CD4-positive, alpha-beta T cell treated with Interleukin-6 at 100 ng/mL for 8 hours (primary cell): ENCODE measurements at places on chromosomes 3 and 15.

GRCh38 chr3:42960282-42960681 lies 18.8 kb upstream of the GASK1A start:
- DNase-seq: no peak

- DNase-seq: no peak
These were observed 6.6 kb upstream of the ATP11B start for GRCh38 chr3:182786564-182787196.

- no peak for DNase-seq
These were observed 31.2 kb upstream of the SRGAP3 start for GRCh38 chr3:9280451-9281219.

DNA sequence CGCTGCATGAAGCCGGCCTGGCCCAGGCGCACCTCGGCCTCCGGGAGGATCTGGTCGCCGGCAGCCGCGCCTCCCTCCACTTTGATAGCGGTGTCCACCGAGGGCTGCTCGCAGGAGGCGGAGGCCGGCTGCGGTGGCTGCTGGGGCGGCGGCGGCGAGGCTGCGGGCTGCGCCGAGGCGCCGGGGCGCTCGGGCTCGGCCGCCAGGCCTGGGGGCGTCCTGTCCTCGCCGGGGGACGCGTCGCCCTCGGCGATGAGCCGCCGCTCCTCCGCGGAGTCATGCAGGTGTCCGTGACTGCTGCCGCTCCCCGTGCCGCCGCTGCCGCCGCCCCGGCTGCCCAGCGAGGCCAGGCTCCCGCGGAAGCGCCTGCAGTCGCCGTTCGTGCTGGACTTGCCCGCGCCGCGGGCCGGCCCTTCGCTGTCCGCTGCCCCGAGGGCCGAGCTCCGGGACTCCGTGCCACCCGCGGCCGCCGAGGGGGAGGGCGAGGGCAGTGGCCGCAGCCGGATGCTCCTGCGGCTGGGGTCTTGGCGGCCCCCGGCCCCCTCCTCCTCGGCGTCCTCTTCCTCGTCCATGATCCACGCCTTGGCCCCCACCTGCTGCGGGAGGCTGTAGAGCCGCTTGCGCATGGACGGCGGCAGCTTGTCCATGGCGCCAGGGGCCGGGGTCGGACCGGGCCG lies 996 bp downstream of the HCN4 start:
- no peak for DNase-seq

DNA sequence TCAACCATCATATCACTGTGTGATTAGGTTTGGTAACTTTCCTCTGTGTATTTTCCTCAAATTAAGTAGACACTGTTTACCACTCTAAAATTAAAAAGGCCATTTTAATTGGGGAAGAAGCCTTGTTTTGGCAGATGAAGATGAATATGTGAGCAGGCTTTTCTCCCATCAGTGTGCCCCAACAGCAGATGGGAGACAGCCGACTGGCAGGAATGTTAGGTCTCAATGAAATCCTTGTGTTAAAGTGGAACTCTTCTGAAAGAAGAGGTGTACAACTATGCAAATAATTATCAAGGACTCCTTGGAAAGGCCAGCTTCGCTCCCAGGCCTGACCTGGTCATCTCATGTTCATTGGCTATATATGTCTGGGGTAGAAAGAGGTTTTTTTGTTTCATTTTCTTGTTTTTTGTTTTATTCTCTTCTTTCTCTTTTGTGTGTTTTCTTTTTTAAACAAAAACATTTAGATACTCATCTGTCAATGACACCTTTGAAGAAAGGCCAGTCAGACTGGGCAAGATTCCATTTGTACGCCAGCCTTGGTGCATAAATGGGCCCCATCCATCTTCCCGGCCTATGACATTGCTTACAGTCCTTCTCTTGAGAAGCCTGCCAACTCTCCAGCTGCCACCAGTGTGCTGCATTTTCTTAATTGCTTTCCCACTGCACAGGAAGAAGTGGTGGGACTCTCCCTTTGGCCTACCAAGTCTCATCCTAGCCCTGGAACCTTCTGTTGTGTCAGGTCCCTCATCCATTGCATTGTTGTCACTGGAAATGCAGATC lies 25.8 kb downstream of the LRTM1 start:
- DNase-seq: no peak

DNA sequence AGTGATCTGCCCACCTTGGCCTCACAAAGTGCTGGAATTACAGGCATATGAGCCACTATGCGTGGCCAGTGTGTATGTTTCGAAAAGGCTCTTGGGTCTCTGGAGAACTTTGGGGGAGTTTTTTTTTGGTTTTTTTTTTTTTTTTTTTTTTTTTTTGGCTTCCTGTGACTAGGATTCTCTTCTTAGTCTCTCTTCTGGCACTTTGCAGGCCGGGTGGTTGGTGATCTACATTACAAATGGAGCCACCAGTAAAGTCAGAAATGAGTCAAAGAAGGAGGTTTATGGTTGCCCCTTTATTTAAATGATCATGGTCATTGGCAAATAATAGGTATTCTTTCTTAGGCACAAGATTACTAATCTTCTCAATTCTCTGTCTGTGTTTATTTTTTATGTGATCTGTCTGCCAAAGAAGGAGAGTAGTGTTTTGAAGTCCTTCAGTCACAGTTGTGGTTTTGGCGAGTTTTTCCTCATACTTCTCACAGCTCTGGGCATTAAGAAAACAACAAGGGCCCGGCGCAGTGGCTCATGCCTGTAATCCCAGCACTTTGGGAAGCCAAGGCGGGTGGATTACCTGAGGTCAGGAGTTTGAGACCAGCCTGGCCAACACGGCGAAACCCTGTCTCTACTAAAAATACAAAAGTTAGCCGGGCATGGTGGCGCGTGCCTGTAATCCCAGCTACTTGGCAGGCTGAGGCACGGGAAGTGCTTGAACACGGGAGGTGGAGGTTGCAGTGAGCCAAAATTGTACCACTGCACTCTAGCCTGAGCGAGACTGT lies 38.3 kb downstream of the PDE8A start:
- DNase-seq: no peak

DNA sequence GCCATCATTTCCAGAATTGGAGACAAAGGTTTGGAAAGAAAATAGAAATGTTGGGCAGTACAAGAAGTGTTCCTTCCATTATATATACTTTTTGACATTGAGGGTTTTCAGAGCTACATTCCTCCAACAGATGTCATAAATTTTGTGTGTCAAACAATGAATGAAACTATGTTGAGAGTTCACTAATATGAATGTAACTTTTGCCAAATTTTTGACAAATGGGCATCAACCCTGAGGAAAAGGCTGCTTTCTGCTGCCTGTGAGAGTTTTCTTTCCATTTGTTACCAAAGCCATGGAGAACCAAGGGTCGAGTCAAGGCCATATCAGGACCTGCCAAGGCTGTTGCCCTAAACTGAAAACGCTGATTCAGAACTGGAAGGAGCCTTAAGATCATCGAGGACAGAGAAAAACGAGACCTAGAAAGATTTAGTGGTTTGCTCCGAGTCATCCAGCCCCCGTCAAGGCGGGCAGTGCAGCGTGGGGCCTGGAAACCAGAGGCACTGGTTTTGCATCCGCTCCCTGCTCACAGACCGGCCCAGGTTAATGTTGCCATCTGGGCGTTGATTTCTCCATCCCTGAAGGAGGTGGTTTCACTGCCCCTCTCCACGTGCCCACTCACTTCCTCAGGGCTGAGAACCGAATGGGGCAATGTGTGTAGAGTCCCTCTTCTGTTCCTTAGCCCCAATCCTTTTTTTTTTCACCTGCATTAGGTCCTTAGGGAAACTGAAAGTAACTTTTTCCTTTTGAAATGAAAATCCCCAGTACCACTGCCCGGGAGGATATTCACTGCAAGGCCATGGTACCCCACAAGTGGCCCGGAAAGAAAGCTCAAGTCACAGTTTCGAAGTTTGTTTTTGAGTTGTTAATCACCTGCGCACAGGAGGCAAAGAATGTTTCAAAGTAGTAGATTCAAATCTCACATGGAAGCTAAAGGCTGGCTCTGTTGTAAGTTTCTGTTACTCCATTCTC lies 32.8 kb downstream of the TPM1 start:
- DNase-seq: no peak

- DNase-seq: no peak
These were observed 6.0 kb downstream of the RAB27A start for GRCh38 chr15:55283379-55284147.

DNA sequence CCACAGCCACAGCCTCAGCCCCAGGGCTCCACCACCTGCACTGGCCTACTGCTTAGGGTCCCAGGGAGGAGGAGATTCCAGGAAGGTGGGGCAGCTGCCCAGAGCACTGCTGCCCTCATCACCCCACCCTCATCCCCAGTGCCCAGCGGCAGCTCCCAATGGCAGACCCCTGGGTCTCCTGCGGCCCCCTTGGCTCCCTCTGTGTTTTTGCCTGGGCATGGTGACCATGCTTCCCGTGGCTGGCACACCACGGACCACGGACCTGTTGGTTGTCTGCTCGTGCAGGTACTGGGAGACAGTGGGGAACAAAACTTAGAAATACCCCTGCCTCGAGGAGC lies 2.7 kb downstream of the CHST13 start:
- no peak for DNase-seq

DNA sequence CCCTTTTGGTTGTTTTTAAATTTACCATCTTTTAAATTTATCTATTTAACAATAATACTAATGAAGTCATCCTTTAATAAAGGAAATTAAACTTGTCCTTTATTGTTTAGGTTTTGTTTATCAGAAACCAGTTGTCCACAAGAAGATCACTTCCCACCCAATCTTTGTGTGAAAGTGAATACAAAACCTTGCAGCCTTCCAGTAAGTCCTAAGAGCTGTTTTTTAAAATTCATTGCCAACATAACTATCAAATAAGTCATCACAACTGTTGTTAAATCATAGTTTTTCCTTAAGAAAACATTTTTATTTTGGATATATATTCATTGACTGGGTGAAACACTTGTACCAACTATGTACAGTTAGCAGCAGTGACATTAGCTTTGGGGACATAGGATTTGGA lies 59.4 kb downstream of the CALML4 start:
- no peak for DNase-seq

DNA sequence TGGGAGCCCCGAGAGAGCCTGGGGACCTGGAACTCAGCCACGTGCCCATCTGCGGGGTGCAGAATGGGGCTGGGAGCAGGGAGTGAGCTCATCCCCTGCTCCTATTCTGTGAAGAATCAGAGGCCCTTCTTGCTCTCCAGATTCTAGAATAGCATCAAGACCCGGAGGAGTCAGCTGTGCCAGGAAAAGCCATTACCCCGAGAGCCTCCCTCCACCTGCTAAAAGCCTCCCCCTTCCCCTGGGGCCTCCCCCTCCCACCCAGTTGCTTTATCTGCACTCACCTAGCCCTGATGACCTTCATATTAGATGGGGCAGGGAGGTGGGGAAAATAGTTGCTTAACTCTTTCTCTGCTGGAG lies 23.1 kb downstream of the CCDC33 start:
- no peak for DNase-seq

GRCh38 chr3:184531626-184532280 lies 29.8 kb upstream of the EPHB3 start:
- no peak for DNase-seq
